Osteoblast (primary cell): ENCODE measurements at places on chromosomes 2 and 18. TPM values are rescaled to one million over a fixed set of nuclear protein-coding genes. Genes with fewer than 3 reads are reported as not detected.

The OSBPL1A gene
- total RNA-seq: 51.8 and 53.3 TPM in 2 replicates

The FEV gene
- total RNA-seq: not detected in 2 replicates

The BMPR2 gene
- total RNA-seq: 41.8 and 44.2 TPM in 2 replicates

The NCKAP5 gene
- 1.8 TPM in 2 replicates for total RNA-seq

The C2orf80 gene
- total RNA-seq: not detected in 2 replicates

The SERPINB5 gene
- total RNA-seq: not detected in 2 replicates

The SULT1C4 gene
- not detected in 2 replicates for total RNA-seq

The RAD51AP2 gene
- total RNA-seq: not detected in 2 replicates
